ENCODE measurements at places on chromosomes 6 and 20.

GRCh38 chr6:4487538-4487937 lies 288.7 kb upstream of the CDYL start:
- no peak for DNase-seq

DNA sequence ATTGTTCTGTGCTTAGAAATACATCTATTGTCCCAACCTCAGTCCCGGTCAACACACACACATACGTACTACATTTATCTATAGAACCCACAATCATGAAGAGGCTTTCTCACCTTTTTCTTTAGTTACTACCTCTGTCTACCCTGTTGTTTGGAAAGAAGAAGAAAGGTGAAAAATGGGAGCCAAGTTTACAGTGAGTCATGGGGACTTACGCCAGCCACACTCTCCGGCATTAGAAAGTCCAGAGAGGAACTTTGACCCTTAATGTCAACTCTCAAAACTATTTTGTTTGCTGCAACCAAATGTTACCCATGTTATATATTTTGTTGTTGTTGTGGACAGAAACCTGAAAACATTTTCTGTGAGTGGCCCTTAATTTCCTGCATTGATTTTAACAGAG lies 259.1 kb downstream of the ZFAND3 start:
- DNase-seq, result no peak

- no peak for DNase-seq
Observed at GRCh38 chr6:3208098-3208774, 19.2 kb downstream of the TUBB2B start.

GRCh38 chr6:26349964-26350857 lies 14.8 kb upstream of the BTN3A2 start:
- DNase-seq, result no peak

GRCh38 chr6:156781861-156782631 lies 4.9 kb downstream of the ARID1B start:
- no peak for DNase-seq

DNA sequence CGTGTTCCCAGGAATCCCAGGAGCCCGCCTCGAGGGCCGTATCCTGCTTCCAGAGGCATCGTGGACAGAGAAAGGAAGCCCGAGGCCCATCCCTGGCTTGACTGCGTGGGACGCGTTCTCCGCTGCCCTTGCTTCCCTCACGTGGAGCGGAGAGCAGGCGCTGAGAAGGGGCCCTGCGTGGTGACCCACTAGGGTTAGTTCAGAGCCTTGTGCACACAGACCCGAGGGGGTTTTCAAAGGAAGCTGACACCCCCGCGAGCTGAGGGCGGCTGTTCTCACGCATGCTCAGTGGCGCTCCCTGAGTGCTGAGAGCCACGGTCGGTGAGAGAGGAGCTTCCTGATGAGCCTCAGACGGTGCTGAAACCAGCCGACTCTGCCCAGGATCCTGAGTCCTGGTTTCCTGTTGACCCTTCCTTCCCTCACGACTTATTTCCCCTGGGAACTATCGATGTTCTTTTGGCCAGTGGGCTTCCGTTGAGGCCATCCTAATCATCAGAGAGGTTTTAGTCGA lies 28.9 kb upstream of the CCR6 start:
- no peak for DNase-seq

- DNase-seq, result no peak
Observed at GRCh38 chr6:1390946-1391799, 1.8 kb downstream of the FOXF2 start.

DNA sequence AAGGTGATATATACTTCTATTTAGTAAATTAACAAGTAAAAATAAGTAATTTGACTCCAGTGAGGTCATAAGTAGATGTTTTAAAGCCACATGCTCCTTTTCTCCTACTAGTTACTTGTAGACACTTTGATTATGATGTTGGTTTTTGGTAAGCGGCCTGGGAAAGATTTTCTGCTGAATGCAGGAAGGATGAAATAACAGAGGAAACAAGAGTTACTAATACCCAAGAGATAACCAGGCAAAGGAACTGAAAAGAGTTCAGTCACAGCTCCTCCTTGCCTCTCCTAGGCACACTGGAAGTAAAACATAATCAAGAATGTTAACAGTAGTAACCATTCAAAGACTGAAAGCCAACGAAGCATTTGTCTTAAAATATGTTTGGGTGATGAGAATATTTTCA lies 203.3 kb downstream of the RNGTT start:
- no peak for DNase-seq

- no peak for DNase-seq
Observed at GRCh38 chr6:37630281-37630799, 67.3 kb downstream of the MDGA1 start.

DNA sequence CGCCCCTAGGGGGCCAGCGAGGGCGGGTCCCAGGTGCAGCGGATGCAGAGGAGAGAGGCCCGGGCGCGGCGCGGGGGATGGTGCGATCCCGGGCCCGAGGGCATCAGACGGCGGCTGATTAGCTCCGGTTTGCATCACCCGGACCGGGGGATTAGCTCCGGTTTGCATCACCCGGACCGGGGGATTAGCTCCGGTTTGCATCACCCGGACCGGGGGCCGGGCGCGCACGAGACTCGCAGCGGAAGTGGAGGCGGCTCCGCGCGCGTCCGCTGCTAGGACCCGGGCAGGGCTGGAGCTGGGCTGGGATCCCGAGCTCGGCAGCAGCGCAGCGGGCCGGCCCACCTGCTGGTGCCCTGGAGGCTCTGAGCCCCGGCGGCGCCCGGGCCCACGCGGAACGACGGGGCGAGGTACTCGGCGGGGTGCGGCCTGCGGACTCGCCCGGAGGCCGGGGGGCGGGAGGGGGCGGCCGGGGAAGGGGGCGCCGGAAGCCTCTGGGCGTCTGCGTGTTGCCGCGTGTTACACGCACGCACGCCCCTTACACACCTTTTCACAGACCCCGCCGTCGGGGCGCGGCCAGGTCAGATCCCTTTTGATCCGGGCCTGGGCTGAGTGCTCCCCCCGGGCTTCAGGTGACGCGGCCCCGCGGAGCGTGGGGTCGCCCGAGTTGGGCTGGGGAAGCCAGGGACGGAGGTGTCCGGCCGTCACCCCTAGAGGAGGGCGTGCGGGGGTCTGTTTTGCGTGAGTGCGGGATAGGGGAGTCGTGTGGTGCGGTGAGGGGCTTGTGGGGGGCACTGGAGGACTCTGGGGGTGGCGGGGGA lies 412 bp downstream of the TRIB3 start:
- DNase-seq, result no peak

GRCh38 chr6:144265390-144265789 lies 19.7 kb upstream of the UTRN start:
- no peak for DNase-seq

DNA sequence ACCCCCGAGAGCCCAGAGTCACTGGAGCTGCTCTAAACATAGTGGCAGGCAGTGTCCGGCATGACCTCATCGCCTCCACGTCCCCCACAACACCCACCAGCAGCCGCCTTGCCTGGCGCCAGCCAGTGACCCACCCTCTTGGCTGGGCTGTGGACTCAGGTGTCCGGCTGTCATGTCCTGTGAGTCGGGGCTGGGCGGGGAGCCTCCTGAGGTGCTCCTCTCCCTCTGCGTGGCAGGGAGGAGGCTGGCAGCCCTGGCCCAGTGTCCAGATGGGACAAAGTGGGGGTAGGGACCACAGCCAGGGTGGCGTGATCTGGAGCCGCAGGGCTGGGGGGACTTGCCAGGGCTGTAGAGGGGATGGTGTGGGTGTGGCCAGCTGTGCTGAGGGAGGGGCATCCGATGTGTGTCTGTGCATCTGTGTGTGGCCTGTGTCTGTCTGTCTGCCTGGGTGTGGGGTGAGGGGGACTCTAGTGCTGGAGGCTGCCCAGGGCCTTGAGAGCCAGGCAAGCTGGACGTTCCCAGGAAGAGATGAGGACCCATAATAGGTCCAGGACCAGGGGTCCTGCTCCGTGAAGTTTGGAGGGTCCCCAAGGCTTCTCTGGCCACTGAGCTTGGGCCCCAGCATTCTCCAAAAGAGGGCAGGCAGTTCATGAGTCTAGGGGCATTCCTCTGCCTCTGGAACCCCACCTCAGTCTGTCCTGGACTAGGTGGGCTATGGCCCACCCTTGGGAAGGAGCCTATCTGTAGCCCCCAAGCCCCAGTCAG lies 2.3 kb upstream of the SOX18 start:
- no peak for DNase-seq

- DNase-seq, result no peak
Observed at GRCh38 chr20:34637245-34638038, 39.5 kb downstream of the PIGU start.

DNA sequence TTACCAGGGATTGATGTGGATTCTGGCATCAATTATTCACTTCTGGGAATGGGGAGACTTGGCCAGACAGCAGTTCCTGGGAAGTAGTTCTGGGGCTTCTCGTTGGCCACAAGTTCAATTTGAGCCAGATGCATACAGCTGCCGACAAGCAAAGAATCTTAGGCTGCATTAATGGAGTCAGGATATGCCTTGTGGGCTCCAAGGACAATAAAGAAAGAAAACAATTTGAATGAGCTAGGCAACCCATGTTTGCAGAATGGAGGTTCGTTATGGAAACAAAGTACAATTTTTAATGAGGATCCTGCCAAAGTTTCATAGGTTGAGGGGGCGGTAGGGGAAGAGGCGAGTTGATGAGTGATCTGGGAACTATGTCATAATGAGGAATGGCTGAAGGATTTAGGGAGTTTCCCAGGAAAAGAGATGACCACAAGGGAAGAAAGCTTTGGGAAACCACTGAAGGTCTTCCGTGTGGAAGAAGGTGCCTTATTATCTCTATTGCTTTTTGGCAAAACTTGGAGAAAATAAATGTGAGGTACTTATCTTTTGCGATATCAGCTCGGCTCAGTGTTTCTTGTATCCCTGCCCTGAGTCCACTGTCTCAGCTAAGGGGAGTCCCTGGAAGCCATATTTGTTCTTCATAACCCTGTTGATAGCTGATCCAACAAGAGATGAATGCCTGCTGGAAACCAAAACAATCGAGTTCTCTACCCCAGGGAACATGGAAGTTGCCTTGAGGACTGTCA lies 181.0 kb upstream of the ZNF217 start:
- DNase-seq, result no peak

DNA sequence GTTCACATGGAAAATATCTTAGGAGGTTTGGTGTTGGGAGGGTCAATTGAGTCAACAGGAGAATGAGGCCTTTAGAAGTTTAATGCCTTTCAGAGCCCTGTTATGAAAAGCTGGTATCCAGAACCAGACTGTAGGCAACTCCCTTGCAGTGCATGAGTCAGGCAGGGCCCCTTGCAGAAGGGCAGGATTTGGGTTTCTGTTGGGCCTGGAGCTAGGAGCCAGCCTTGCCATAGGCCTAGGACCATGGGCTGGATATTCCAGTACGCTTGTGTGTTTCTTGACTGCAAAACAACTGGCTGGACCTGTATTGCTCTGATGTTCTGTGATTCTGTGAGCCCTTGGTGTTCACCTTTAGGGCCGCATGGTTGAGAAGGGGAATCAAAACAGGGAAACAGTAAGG lies 350.9 kb upstream of the PRND start:
- DNase-seq, result no peak

DNA sequence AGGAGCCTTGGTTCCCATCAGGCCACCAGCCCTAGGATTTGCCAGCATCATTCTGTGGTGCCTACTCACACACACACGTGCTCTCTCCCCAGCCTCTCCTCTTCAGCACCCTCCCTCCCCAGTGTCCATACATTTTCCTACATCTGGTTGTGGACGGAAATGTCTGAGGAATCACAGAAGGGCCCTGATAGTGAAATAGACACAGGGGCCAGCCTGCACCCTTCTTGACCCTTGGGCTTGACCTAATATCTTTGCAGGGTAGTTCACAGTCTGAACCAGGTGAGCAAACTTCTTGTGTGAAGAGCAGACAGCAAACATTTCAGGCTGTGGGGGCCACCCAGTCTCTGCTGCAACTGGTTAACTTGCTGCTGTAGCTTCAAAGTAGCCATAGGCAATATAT lies 108.5 kb upstream of the NXT1 start:
- no peak for DNase-seq

DNA sequence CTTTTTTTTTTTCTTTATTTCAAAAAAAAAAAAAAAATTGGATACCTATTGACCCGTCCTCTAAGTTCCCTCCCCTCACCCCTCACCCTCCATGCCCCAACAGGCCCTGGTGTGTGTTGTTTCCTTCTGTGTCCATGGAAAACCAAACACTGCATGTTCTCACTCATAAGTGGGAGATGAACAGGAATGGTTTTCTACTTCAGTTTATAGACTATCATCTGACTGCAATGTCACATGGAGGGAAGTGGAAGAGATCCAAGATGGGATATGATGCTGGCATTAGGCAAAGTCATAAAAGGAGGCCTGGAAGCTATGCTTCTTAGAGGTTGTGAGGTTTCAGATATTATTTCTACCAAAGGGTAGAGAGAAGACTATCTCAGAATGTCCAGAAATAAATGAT lies 237.5 kb downstream of the MAFB start:
- DNase-seq, result no peak

- no peak for DNase-seq
Observed at GRCh38 chr6:20252311-20252710, 40.0 kb upstream of the MBOAT1 start.

DNA sequence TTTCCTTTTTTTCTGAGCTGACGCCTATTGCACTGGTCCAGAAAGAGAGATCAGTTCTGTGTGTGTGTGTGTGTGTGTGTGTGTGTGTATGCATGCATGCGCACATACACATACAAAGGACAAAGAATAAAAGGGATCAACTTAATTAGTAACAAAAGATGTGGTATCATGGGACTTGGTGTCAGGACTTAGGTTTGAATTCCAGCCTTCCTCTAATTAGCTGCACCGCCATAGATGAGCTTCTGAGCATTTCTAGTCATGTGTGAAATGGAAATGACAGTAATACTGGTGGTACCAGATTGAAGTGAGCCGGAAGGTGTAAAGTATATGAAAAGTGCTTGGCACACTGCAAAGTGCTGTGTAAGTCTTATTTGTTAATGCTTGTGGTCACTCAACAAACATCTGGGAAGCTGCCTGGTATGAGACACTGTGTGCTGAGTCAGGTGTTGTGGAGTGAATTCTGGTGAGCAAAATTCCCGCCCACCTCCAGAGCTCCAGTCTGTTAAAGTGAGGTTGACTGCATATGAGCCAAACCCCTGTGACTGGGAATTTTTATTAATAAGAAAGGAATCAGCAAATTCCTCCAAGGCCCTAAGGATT lies 12.4 kb downstream of the DAAM2 start:
- no peak for DNase-seq

GRCh38 chr6:89950879-89951391 lies 56.7 kb downstream of the GJA10 start:
- no peak for DNase-seq

- no peak for DNase-seq
Observed at GRCh38 chr6:21420926-21421325, 172.6 kb upstream of the SOX4 start.

Measured in NCI-H187 (cell line).